ENCODE measurements at places on chromosomes 11 and 22.

DNA sequence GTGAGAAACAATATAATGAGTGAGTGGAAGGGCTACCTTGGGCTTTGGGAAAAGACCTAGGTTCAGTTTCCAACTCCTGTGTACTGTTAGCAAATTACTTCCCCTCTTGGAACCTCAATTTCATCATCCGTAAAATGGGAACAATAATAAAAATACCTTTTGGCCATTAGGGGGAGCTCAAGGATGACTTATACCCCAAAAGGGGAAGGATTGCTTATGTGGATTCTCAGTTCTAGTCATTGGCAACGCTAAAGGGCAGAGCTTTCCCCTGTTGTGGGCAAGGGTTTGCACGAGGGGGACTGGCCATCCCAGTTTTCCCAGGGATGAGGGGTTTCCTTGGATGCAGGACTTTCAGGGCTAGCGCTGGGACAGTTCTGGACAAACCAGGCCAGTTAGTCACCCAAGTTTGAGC is 3.1 kb upstream of the COMMD9 start:
- peak; percentile 20 for DNase-seq

DNA sequence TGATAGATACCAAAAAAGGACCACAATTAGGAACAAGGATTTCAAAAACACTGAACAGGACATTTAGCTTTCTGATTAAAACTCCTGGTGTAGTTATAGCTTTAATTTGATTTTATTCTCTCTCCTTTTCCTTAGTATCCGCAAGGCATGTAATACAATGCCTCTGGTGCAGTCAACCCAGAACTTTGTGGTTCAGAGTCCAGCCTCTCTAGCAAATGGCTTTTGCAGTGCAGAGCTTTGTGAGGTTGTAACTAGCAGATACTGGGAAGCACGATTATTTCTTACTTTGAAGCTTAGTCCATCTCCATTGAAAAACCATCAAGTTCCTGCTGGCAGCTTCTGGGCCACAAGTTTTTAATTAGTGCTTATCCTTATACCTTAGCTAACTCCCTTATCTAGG is 79.8 kb downstream of the GRIA4 start:
- DNase-seq, result no peak

GRCh38 chr22:29806196-29806595 is 31.9 kb downstream of the ASCC2 start:
- DNase-seq, result no peak

DNA sequence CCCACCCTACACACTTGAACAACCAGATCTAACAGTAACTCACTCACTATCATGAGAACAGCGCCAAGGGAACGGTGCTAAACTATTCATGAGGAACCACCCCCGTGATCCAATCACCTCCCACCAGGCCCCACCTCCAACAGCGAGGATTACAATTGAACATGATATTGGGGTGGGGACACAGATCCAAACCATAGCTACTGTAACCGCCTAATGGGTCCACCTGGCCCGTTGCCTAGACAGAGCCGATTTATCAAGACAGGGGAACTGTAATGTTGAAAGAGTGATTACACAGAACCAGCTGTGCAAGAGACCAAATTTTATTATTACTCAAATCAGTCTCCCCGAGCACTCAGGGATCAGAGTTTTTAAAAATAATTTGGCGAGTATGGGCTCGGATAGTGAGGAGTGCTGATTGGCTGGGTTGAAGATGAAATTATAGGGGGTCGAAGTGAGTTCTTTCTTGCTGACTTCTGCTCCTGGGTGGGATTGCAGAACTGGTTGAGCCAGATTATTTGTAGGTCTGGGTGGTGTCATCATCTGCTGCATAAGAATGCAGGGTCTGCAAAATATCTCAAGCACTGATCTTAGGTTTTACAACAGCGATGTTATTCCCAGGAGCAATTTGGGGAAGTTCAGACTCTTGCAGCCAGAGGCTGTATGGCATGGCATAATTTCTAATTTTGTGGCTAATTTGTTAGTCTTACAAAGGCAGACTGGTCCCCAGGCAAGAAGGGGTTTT is 17.9 kb upstream of the ZC3H12C start:
- DNase-seq, result no peak

Data from NCI-H187 (cell line).